Omental fat pad (tissue), 4 donors: ENCODE measurements at places on chromosomes 3 and 15.

DNA sequence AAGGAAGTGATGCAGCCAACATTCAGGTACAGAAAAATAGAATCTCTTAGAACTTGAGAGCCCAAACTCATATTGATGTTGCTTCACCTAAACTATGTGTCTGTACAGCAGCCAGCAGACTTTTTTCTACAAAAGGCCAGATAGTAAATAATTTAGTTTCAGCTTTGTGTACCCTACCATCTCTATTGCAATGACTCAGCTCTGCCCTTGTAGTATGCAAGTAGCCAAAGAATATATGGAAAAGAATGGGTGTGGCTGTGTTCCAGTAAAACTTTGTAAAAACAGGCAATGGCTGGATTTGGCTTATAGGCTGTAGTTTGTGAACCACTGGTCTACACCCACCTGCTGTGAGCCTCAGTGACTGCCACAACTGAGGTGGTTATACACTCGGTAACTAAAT is 392.5 kb upstream of the RARB start:
- no peak for DNase-seq

DNA sequence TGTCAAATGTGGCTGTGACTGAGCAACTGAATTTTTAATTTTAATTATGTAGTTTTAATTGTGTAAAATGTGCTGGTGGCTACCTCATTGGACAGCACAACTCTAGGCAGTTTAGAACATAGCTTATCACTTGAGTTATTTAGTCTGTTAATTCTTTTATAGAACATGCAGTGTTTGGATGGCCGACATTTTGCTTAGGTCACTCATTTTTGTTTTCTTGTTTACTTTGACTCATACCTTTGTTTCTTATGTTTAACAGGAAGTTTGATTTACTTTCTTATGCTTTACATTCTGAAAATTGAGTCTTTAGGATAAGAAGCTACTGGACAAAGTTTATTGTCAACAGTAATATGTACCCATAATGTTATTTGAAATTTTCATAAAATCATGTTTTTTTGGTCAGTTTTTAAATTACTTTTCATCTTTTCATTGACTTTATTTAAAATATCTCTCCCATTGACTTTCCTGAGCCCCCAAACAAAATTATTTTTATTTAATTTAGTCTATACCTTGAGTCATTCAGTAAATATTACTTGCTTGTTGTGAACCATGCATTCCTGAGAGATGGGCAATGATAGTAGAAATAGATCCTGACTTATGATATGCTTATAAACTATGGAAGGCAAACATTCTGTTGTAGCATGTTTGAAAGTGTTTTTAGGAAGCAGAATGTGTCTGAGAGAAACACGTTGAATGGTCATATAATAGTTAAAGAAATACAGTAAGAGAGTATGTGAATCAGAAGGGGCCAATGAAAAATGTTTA is 60.6 kb downstream of the TCF12 start:
- no peak for DNase-seq

DNA sequence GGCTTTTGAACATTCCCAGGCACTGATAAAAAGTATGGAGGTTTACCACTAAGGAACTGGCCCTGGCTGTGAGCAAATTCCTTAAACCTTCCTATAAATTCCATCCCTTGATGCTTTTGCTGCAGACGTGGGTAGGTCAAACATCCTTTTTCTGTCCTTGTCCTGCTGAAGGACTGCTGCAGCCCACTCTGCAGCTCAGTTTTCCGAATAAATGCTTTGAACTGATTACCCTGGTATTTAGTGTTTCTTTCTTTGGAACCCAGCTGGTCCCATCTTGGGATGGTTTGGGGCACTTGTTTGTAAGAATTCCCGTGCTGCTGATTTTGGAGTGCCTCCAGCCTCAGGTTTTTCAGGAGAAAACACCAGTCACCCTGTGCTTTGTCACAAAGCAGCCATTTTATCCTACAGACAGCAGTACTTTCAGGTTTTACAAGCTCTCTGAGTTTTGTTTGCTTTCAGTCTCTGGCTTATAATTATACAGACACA is 815.9 kb downstream of the VGLL3 start:
- DNase-seq, result no peak

GRCh38 chr3:46089237-46090011 is 62.1 kb upstream of the XCR1 start:
- DNase-seq, result peak; percentile 86

GRCh38 chr3:195705081-195705991 is 15.4 kb upstream of the MUC20 start:
- DNase-seq, result no peak

GRCh38 chr3:136787349-136787748 is 31.6 kb upstream of the SLC35G2 start:
- no peak for DNase-seq

DNA sequence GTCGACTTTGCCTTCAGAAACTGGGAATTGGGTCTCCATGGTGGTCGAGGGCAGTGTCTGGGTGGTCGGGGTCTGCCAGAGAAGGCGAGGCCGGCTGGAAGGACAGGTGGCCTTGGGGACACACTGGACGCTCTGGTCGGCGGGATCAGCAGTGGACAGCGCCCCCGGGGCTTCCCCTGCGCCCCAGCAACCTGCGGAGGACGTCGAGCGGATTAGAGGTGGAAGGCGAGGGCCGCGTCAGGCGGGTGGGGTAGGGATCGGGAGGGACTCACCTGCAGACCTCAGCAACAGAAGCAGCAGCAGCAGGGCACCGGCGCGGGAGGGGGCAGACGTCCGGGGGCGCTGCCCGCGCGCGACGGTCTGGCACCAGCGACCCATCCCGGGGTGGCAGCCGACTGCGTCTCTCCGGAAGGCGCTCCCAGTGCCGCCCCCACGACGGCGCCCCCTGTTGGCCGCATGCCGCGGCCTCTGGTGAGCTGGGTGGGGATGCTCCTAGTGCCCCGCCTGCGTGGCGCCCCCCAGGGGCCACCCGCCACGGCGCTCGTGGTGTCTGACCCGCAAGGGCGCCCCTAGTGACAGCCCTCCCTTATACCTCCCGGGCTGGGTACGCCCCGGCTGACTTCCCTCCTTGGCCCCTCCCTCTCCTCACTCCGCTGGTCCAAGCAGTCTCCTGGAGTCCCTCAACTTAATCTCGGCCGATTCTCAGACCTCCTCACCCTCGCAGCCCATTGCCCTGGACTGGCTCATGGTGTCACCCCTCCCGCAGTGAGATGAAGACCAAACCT is at the start of gene PRSS50:
TSS of gene PRSS50 (minus strand) at position 423 of the 785 bp plus-strand sequence. CDS start at position 378, 45 bp downstream.
- peak; percentile 0 for DNase-seq

GRCh38 chr3:87710511-87710910 is 348.3 kb downstream of the CGGBP1 start:
- no peak for DNase-seq

GRCh38 chr3:83934192-83935021 is 1024.4 kb upstream of the CADM2 start:
- DNase-seq, result no peak

DNA sequence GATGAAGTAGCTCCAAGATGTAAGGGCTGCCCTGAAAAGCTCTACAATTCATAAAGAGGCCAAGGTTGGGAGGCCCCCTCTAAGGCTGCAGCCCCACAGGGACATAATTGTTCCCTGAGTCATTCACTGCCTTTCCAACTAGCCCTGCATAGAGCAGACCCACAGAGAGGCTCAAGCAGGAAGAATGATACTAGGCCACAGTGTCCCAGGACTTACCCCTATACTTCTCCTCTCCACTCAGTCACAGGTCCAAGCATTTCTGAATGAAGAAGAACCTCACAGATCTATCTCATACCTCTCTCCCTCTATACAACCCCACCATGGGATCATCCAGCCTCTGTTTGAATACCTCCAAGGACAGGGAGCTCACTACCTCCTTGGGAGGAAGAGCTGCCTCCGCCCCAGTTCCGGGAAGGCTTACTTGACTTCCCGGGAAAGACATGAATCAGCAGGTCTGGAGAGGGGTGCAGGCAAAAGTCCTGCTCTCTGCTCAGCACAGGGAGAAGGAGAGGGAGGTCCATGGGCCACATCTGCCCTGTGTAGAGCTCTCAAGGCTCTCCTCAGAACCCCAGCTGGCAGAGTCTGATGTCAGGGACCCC is 6.9 kb upstream of the SKIC8 start:
- no peak for DNase-seq

- no peak for DNase-seq
Observed at GRCh38 chr3:152039887-152040286, 166.4 kb downstream of the SUCNR1 start.

GRCh38 chr15:65184868-65185717 is at the start of gene CLPX:
Gene CLPX (minus strand): TSS chr15:65185342. CDS start chr15:65185153, 189 bp downstream.
- DNase-seq, result peak; percentile 53

GRCh38 chr3:120780977-120781376 is 38.4 kb downstream of the GTF2E1 start:
- no peak for DNase-seq

DNA sequence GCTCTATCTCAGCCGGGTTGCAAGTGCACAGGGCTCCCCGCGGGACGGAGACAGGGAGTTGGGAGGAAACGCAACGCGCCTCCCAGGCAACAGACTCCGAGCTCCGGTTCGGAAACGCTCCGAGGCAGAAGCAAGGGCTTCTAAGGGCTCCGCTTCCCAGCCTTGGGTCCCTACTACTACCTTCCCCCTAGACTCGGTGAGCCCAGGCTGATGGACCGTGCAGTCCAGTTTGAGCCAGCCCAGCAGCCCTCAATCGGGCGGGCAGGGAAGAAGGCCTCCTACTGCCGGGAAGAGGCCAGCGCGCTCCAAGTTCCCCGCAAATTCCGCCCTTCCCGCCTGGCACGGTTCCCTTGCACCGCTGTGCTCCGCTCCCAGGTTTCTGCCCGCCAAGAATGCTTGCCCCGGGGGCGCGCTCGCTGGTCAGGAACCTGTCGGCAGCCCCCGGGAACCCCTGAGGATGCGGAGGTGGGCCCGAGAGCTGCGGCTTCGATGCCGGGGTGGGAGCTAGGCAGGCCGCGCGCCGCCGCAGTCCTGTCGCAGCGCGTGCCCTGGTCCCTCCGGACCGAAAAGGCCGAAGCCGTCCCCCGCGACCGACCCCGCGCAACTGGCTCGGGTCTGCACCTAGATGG is 728 bp downstream of the TRANK1 start:
- peak; percentile 42 for DNase-seq

DNA sequence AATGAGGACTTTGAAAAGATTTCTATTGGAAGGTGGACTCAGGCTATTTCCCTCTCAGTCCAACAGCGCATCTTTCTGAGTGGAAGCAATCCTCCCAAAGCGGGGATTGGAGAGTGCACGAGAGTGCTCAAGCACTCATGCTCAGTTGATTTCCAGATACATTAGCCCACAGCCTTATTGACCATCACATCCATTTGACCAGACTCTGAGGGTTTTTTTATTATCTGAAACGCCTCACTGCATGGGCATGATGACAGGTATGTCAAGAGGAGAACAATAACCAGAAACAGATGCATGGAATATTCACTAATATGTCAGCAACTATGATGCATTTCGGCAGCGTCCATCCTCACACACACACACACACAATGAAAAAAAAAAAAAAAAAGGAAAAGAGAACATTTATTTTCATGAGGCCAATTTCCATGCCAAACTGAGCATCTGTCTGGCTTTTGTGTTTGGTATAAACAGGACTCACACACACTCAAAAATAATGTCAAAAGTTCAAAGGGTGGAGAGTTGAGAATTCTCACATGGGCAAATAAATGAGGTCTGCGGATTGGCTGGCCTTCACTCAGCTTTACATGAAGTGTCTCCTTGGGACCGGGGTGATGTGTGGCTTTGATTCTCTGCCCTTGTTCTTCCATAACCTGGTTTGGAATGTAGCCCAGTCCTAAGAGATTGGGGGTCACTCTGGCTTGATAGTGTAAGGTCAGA is 371.6 kb downstream of the MCTP2 start:
- DNase-seq, result no peak

GRCh38 chr3:112000966-112001365 is 2.2 kb downstream of the TAGLN3 start:
- no peak for DNase-seq

GRCh38 chr3:39106851-39107387 is 508 bp downstream of the GORASP1 start:
- no peak for DNase-seq

DNA sequence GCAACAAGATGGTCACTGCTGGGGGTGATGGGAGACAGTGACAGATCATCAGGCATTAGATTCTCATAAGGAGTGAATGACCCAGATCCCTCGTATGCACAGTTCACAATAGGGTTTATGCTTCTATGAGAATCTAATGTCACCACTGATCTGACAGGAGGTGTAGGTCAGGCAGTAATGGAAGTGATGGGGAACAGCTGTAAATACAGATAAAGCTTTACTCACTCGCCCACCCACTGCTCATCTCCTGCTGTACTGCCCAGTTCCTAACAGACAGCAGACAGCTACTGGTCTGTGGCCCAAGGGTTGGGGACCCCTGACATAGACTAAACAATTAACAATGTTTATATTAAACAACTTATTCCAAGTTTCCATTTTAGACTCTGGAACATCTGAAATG is 25.4 kb downstream of the IFT80 start:
- no peak for DNase-seq

DNA sequence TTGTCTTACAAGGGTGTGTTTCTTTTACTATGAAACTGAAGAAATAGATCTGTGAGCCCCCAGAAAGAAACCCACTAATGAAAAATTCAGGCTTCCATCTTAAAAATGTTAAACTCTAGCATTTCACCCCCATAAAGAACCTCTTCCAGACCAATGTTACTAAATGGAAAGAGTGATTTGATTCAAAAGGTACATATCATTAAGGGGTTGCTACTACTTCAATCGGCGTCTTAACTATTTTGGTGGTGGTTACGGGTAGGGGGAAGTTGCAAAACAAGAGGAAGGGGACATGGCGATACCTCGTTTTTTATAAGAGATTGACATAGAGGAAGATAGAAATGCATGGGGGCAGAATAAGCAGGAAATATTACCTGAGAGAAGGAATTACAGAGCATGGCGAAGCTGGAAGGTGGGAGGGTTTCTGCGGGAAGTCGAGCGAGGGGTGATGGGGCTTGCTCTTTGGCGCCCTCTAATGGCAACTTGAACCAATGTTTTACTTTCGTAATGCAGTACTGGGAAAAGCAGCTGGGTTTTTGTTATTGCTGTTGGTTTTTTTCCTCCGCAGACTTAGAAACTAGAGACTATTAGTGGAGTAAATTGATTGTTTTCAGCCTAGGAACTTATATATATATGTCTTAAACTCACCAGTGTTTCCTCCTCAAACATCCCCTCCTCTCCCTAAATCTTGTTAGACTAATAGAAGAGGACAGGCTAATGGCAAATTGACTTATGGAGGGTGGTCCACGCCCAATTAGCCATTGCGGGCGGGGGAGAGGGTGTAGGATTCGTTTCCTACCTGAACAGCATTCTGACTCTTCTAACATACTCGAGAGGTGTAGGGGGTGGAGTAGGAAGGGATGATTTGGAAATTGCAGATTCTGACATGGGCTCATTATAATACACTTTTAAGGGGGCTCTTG is 11.3 kb upstream of the SOX2 start:
- no peak for DNase-seq

- DNase-seq, result no peak
Observed at GRCh38 chr3:34863485-34863884, 775.8 kb upstream of the ARPP21 start.

- no peak for DNase-seq
Observed at GRCh38 chr3:137835096-137835495, 71.0 kb downstream of the SOX14 start.

GRCh38 chr15:64046421-64047153 is at the start of gene DAPK2:
Gene DAPK2 (minus strand): TSS chr15:64046485. CDS start chr15:64040261, 6,224 bp downstream.
- no peak for DNase-seq
